ENCODE measurements at places on chromosomes 12 and 14. TPM values are rescaled to one million over a fixed set of nuclear protein-coding genes. Genes with fewer than 3 reads are reported as not detected.
A peak's percentile ranks its signal among the peaks of the same experiment; 100 is the strongest.

Gene SLC6A15
- total RNA-seq = not detected

DNA sequence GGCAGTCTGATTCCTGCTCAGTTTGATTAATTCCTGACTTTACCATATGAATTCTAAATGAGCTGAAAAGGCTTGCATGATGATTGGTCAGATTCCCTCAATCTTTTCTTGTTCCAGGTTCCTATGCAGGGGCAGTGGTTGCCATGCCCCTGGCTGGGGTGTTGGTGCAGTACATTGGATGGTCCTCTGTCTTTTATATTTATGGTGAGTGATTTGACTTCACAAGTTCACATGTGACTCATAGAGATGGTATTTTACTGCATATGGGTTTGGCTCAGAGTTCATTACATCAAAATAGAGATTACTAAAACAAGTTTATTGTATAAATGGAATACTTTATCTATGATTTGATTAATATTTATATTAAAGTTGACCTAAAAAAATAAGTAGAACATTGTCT lies 44.8 kb downstream of the SLC17A8 start:
- no peaks in the 10 kb centered on the region for H3K4me1 ChIP-seq
- no peak for DNase-seq
- H3K27me3 ChIP-seq = no peaks in the 10 kb centered on the region
- no peak overlapping the region for H3K27ac ChIP-seq
- H3K4me3 ChIP-seq = no peak overlapping the region

Gene MDP1
- total RNA-seq = 11.2 TPM

GRCh38 chr14:43116341-43116740 lies 1390.7 kb downstream of the FSCB start:
- DNase-seq = no peak
- no peak overlapping the region for H3K27ac ChIP-seq
- no peak overlapping the region for H3K4me3 ChIP-seq
- no peaks in the 10 kb centered on the region for H3K27me3 ChIP-seq
- no peaks in the 10 kb centered on the region for H3K4me1 ChIP-seq

- H3K4me1 ChIP-seq = peaks cover 5% of the 10 kb centered on the region
- DNase-seq = no peak
- peaks cover 24% of the 10 kb centered on the region for H3K27me3 ChIP-seq
- H3K36me3 ChIP-seq = no peaks in the 10 kb centered on the region
Measured at GRCh38 chr12:213527-213932, 427 bp downstream of the SLC6A12 start.

Gene KCNMB4
- total RNA-seq = 1.3 TPM

DNA sequence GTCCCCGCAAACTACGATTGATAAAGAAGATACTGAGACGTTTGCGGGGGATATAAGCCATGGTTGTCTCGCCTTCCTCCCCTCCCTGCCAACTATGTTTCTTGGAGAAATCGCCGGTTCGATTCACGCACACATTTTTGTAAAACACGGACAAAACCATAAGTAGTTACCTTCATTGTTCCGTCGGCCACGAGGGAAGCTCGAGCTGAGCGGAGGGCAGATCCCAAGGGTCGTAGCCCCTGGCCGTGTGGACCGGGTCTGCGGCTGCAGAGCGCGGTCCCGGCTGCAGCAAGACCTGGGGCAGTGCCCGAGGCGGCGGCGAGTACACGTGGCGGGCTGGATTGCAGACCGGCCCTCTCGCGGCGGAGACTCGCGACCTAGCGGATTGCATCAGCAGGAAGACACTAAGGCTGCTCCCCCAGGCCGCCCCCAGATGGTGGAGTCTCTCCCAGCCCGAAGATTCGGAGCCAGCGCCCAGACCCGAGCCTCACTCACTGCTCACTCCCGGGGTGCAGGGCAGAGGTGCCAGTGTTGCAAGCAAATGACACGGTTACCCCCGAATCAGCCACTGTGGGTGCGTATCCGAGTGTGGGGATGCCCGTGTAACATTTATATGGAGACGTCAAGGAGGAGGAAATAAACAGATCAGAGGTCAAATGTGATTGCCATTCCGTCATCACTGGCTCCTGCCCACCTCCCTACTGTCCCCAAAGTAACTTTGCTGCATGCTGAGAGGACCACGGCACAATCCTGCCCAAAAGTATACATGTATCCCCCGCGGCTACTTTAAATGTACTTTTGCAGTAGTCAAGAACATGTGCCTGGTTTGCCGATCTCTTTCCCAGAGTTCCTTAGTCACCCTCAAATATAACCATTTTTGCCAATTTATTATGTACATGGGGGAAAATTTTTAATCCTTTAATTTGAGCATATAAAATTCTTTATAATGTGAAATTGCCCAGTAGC lies at the start of gene BCAT1:
Gene BCAT1, minus strand, starts transcription at position 345 of the 966 bp plus-strand sequence. Its CDS starts 169 bp downstream, at position 176.
- peaks cover 46% of the 10 kb centered on the region for H3K4me1 ChIP-seq
- peaks cover 26% of the 10 kb centered on the region for H3K36me3 ChIP-seq
- peak; percentile 70 for DNase-seq
- peak within 1 kb of the TSS; percentile 84 for H3K27ac ChIP-seq
- peak within 1 kb of the TSS; percentile 75 for H3K4me3 ChIP-seq
- H3K27me3 ChIP-seq = peaks cover 32% of the 10 kb centered on the region

Gene CLEC6A
- total RNA-seq = not detected

DNA sequence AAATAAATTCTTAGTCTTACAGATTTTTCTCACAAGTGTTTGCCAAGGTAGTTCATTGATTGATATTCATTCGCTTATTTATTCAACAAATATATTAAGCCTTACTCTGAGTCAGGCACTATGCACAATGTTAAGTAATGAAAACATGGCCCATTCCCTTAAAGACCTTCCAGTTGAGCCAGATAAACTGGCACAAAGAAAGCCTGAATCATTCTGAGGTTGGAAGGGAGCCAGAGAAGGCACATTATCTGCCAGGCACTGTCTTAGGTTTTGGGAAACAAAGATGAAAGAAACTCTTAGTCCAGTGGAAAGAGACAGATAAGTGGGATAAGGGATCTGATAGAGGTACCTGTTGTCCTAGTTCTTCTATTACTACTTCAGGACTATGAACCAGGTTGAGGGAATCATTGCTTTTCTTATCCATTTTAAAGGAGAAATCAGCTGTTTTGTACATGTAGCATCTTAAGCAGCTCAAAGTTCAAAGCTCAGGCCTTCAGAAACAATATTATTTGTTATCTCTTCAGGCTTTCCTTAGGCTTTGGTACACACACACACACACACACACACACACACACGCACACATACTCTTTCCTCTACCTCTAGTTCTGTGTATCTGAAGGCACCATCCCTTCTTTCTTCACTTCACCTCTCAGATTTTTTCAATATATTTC lies 27.0 kb downstream of the PDE6H start:
- no peak overlapping the region for H3K4me3 ChIP-seq

GRCh38 chr12:121949648-121950397 lies 31.4 kb downstream of the CFAP251 start:
- H3K4me3 ChIP-seq = no peak overlapping the region
- no peaks in the 10 kb centered on the region for H3K27me3 ChIP-seq
- H3K27ac ChIP-seq = no peak overlapping the region
- H3K4me1 ChIP-seq = no peaks in the 10 kb centered on the region

- peaks cover 8% of the 10 kb centered on the region for H3K27me3 ChIP-seq
- no peak overlapping the region for H3K4me3 ChIP-seq
- H3K4me1 ChIP-seq = no peaks in the 10 kb centered on the region
- no peak for DNase-seq
- no peaks in the 10 kb centered on the region for H3K36me3 ChIP-seq
Measured at GRCh38 chr12:29599381-29599780, 101.9 kb upstream of the OVCH1 start.

Gene DPPA3
- not detected for total RNA-seq

DNA sequence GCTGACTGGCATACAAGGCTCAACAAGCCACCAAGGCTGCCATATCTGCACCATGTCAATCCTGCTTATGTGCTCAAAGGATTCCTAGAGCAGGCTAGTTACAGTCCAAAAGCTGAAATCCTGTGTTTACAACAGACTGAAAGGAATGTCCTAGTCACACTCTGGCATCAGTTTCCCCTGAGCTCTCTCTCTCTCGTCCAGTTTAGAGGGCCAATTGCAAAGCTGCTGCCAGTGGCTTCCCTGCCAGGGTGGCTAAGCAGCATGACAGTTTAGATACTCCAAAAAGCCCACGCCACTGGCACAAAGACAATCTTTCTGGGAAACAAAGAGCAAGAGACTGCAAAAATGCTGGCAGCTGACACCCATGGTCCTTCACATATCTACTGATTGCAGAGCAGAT lies 392.1 kb downstream of the RPS29 start:
- H3K4me3 ChIP-seq = no peak overlapping the region
- H3K27ac ChIP-seq = no peak overlapping the region
- H3K27me3 ChIP-seq = peaks cover 4% of the 10 kb centered on the region
- H3K4me1 ChIP-seq = no peaks in the 10 kb centered on the region
- no peaks in the 10 kb centered on the region for H3K36me3 ChIP-seq
- DNase-seq = no peak

- no peaks in the 10 kb centered on the region for H3K36me3 ChIP-seq
- no peaks in the 10 kb centered on the region for H3K4me1 ChIP-seq
- DNase-seq = no peak
- no peaks in the 10 kb centered on the region for H3K27me3 ChIP-seq
- H3K4me3 ChIP-seq = no peak overlapping the region
Measured at GRCh38 chr14:104267895-104268294, 129.5 kb downstream of the KIF26A start.

DNA sequence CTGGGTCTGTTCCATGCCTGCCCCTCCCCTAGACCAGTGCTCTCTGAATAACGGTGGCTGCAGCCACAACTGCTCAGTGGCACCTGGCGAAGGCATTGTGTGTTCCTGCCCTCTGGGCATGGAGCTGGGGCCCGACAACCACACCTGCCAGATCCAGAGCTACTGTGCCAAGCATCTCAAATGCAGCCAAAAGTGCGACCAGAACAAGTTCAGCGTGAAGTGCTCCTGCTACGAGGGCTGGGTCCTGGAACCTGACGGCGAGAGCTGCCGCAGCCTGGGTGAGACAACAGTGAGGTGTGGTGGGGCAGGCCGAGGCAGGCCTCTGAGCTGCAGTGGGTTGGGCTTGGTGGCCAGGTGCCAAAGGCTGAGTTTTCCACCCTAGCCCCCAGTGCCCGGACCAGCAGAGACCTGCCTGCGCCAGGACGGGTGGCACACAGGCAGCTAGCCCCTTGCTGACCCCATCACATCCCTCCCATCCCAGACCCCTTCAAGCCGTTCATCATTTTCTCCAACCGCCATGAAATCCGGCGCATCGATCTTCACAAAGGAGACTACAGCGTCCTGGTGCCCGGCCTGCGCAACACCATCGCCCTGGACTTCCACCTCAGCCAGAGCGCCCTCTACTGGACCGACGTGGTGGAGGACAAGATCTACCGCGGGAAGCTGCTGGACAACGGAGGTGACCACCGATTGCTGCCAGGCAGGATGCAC lies 28.2 kb upstream of the LRP1-AS start:
- no peaks in the 10 kb centered on the region for H3K4me1 ChIP-seq
- peak; percentile 72 for DNase-seq
- H3K4me3 ChIP-seq = no peak overlapping the region
- H3K27ac ChIP-seq = no peak overlapping the region

GRCh38 chr14:99718811-99719192 lies 34.7 kb downstream of the CYP46A1 start:
- DNase-seq = no peak
- H3K36me3 ChIP-seq = no peaks in the 10 kb centered on the region
- H3K27ac ChIP-seq = no peak overlapping the region
- no peaks in the 10 kb centered on the region for H3K4me1 ChIP-seq
- peaks cover 4% of the 10 kb centered on the region for H3K27me3 ChIP-seq

DNA sequence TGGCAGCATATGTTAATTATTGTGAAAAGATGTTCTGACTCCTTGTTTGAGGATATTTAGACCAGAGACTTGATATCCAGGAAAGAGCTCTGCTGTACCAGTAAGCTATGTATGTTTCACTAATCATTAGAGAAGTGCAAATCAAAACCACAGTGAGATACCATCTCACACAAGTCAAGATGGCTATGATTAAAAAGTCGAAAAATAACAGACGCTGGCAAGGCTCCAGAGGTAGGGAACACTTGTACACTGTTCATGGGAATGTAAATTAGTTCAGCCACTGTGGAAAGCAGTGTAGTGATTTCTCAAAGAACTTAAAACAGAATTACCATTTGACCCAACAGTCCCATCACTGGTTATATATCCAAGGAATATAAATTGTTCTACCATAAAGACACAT lies 171.6 kb downstream of the DPY19L2 start:
- no peak for DNase-seq
- H3K27ac ChIP-seq = no peak overlapping the region
- no peaks in the 10 kb centered on the region for H3K4me1 ChIP-seq
- no peaks in the 10 kb centered on the region for H3K27me3 ChIP-seq
- no peak overlapping the region for H3K4me3 ChIP-seq
